Muscle of leg (tissue), 16 donors: ENCODE measurements at places on chromosomes 2 and 18. TPM values are rescaled to one million over a fixed set of nuclear protein-coding genes. Genes with fewer than 3 reads are reported as not detected.

GRCh38 chr2:10202131-10202665, 79.7 kb downstream of the RRM2 start:
- H3K4me1 ChIP-seq, result peaks cover 10% of the 10 kb centered on the region
- H3K27me3 ChIP-seq, result no peaks in the 10 kb centered on the region
- DNase-seq, result no peak

ICA1L gene
- 12.1 TPM for total RNA-seq

DNA sequence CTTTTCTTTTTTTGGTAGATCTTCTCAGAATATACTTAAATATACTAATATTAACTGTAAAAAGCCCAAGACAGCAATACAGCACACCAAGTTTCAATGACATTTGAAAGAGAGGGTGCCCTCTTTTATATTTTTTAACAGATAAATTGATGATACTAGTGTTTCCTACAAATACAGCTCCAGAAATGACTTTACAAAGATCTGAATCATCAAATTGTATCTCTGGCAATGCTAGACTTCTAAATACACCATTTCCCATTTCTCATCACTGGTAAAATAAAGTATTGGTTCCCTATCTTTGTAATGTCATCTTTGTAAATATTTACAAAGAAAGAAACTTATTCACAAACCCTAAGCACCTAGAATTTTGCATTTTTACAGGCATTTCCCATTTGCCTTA, 281.3 kb downstream of the EXOC6B start:
- no peak overlapping the region for H3K27ac ChIP-seq
- DNase-seq, result no peak
- H3K4me3 ChIP-seq, result no peak overlapping the region
- no peaks in the 10 kb centered on the region for H3K36me3 ChIP-seq
- no peaks in the 10 kb centered on the region for H3K4me1 ChIP-seq

- no peak overlapping the region for H3K27ac ChIP-seq
- H3K4me1 ChIP-seq, result peaks cover 13% of the 10 kb centered on the region
- no peaks in the 10 kb centered on the region for H3K27me3 ChIP-seq
- no peaks in the 10 kb centered on the region for H3K36me3 ChIP-seq
These were observed 99.8 kb downstream of the FAM210A start for GRCh38 chr18:13626544-13626908.

SP9 gene
- total RNA-seq, result 0.13 TPM

DNA sequence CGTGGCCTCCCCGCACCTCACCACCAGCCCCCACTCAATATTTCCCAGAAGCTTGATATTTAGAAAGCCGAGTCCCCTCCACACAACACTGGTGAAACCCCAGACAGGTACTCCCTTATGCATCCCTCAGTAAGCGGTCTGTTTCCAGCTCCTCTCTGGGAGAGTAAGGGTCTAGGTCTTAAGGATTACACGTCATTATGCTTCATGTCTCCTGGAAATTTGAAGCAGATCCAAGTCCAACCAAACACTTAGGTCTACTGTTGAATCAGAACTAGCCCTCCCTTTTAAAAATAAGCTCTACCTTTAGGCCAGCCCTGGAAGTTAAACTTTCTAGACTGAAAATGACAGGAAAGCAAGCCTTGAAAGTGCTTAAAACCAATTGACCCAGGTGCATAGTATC, 1.5 kb upstream of the OST4 start:
- H3K4me3 ChIP-seq, result no peak overlapping the region
- H3K36me3 ChIP-seq, result peaks cover 21% of the 10 kb centered on the region
- H3K27me3 ChIP-seq, result no peaks in the 10 kb centered on the region
- H3K4me1 ChIP-seq, result peaks cover 73% of the 10 kb centered on the region
- peak; percentile 69 for DNase-seq

DNA sequence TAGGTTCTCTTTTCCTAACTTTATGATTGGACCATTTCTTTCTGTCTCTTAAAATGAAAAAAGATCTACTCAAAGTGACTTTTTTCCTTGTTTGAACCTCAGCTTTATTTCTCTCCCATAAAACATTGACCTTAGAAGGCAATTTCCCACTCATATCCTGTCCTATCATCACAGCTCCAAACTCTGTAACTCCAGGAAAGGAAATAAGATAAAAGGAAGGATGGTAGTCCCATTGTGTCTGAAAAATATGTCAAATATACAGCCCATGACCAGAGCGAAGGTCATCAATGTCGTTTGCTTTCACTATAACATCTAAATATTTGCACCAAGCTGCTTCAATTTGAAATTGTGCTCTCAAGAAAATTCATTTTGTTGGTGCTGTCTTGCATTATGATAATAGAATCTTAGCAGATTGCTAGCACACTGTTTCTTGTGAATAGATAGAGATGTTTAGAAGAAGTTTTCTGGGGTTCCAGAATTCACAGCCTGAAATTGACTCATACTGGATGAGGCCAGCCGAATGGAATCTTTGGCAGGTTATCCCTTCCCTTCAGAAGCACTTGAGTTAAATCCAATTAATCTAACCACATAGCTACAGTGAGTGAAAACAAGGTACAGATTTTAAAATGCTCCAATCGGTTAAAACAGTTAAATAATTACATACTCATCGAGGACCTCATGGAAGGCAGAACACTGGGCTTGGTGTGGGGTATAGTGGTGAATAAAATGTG, 95.1 kb downstream of the CRIM1 start:
- H3K27ac ChIP-seq, result no peak overlapping the region
- peaks cover 7% of the 10 kb centered on the region for H3K36me3 ChIP-seq
- H3K27me3 ChIP-seq, result no peaks in the 10 kb centered on the region
- no peak overlapping the region for H3K4me3 ChIP-seq
- peaks cover 19% of the 10 kb centered on the region for H3K4me1 ChIP-seq

GRCh38 chr2:37819186-37819585, 105.9 kb upstream of the RMDN2 start:
- no peak overlapping the region for H3K4me3 ChIP-seq
- peaks cover 7% of the 10 kb centered on the region for H3K4me1 ChIP-seq

MITD1 gene
- 27.5 TPM for total RNA-seq

CNDP1 gene
- total RNA-seq, result 0.13 TPM
